Cardiac fibroblast (primary cell): ENCODE measurements at places on chromosomes 16 and 17.

- peak; percentile 61 for DNase-seq
Observed at GRCh38 chr17:44187131-44187899, 543 bp downstream of the TMUB2 start.

DNA sequence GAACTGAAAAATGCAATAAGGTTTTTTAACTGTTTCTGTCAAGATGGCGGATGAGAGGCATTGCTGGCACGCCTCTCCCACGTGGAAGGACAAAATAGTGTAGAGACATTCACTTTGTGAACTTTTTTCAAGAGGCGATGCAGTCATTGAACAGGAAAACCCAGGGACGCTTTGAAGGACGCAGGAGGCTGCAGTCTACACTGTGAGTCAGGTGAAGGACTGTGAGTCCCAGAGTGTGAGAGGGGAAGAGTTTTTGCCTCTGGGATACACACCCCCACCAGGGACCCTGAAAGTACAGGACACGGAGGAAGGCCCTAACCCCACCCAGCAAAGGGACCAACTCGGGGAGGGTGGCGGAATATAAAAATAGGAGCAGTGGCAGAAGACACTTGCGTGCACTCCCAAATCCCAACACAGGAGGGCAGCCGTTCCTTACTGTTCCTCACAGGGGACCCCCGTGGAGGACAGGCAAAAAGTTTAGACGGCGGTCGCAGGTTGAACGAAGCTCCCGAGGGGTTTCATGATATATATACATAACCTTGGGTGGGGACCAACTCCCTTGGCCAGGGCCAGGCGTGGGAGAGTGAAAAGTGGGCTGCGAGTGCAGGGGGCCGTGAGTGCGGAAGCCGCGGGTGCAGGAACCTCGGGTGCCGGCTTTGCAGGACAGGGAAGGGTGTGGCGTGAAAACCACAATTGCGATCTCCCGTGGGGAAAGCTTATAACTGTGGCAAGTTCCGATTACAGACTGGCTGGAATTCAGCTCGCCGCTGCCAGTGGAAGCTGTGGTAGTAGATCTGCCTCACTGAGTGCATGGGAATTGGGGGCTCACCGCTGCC lies 82.0 kb upstream of the ALOX12 start:
- DNase-seq, result peak; percentile 72

DNA sequence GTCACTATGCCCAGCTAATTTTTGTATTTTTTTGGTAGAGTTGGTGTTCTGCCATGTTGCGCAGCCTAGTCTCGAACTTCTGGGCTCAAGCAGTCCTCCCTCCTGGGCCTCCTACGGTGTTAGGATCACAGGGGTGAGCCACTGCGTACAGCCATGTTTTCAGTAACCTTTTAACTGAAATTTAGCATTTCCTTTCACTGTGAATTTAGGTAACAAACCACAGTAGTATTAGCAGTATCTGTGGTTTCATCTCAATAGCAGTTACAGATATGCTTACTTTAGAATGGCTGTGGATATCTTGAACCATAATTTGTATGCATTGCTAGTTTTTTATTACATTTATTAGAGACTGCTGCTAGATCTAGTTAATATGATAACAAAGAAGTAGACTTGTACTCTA lies 4.3 kb upstream of the RANGRF start:
- no peak for DNase-seq

DNA sequence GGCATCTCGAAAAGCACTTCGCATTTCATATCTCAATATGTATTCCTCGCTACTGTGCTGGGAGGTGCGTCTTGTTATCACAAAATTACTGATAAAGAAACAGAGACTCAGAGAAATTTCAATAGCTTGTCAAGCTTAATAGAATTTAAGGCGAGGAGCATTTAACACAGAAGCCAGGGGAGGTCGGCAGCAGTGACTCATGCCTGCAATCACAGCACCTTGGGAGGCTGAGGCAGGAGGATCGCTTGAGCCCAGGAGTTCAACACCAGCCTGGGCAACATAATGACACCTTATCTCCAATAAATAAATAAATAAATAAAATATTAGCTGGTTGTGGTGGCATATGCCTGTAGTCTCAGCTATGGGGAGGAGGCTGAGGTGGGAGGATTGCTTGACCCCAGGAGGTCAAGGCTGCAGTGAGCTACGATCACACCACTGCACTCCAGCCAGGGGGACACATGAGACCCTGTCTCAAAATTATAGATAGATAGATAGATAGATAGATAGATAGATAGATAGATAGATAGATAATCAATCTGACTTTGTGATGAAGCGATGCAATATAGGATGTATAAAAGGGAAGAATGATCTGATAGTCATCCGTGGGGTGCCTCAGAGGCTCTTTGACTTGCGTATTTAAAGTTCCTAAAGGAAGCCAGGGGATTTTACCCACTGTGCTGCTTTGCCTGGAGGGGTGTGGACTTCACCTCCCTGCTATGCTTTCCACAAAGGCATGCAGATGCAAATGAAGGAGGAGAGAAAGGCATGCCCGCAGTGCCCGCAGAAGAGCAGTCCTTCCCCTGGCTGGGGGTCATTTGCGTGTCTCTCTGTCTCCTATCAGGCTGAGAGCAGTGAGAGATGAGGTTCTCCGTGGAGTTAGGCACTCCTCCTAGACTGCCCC lies 15.9 kb upstream of the USP10 start:
- no peak for DNase-seq

DNA sequence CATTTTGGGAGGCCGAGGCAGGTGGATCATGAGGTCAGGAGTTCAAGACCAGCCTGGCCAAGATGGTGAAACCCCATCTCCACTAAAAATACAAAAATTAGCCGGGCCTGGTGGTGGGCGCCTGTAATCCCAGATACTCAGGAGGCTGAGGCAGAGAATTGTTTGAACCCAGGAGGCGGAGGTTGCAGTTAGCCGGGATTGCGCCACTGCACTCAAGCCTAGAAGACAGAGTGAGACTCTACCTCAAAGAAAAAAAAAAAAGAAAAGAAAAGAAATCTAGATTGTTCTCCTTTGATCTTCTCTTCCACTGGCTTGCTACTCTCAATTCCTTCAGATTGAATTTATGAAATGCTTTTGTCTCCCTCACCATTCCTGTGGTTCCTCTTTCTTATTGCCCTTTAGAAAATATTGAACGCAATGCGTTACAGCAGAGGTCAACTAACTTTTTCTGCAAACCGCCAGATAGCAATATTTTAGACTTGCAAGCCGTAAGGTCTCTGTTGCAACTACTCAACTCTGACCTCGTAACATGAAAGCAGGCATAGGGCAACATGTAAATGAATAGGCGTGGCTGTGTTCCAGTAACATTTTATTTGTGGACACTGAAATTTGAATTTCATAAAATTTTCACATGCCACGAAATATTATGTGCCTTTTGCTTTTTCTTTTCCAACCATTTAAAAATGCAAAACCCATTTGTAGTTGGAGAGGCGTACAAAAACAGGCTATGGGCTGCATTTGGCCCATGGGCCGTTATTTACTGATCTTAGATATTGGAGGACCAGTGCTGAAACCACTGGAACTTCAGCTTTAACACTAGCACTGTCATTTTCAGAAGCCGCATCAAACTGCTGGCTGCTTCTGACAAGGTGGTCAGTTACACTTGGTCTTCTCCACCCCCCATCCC lies 24.8 kb downstream of the PITPNC1 start:
- no peak for DNase-seq

- DNase-seq, result no peak
Observed at GRCh38 chr17:63703556-63704258, 3.8 kb upstream of the LIMD2 start.

- no peak for DNase-seq
Observed at GRCh38 chr17:32266051-32266388, 388 bp downstream of the RHBDL3 start.

DNA sequence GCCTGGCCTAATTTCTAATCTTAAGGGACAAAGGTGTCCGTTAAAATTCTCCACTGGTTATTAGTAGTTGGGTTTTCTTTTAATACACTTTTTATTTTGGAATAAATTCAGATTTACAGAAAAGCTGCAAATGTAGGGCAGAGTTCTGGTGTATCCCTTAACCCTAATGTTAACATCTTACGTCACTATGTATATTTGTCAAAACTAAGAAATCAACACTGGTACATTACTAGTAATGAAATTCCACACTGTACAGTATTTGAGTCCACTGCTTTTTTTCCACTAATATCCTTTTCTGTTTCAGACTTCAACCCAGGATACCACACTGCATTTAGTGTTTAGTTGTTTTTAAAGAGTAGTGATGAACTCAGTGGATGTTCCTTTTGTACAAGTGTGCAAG lies 18.7 kb upstream of the KPNA2 start:
- DNase-seq, result no peak

DNA sequence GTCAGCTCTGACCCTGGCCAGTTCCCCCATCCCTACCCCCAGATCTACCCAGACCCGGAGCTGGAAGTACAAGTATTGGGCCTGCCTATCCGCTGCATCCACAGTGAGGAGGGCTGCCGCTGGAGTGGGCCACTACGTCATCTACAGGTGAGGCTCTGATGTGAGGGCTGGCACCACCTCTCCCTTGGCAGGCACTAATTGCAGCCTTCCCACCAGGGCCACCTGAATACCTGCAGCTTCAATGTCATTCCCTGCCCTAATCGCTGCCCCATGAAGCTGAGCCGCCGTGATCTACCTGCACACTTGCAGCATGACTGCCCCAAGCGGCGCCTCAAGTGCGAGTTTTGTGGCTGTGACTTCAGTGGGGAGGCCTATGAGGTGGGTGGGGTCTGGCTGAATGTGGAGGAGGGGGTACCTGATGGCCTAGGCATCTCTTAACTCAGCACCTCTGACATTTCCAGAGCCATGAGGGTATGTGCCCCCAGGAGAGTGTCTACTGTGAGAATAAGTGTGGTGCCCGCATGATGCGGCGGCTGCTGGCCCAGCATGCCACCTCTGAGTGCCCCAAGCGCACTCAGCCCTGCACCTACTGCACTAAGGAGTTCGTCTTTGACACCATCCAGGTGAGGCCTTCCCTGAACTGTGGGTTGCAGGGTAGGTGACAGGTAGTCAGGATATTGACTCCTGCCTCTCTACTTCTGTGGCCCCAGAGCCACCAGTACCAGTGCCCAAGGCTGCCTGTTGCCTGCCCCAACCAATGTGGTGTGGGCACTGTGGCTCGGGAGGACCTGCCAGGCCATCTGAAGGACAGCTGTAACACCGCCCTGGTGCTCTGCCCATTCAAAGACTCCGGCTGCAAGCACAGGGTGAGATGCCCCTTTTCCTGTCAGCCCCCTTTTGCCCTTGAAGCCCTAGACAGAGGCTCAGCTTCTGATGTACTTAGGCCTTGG lies 4.3 kb downstream of the TRAF4 start:
- no peak for DNase-seq

DNA sequence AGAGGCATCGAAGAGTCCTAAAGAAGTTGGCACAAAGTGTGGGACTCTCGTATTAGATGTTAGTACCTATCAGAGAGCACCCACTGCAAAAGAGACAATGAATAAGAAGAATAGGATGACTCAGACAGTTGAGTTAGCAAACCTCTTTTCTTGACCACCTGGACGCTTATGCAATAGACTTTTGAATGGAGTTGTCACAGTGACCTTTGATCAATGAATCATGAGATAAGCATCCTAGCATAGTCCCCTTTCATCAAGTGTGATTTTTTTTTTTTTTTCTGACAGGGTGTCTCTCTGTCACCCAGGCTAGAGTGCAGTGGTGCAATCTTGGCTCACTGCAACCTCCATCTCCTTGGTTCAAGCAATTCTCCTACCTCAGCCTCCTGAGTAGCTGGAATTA lies 1417.9 kb upstream of the GOT2 start:
- DNase-seq, result no peak

GRCh38 chr16:29814592-29814991 lies 1.4 kb upstream of the PAGR1 start:
- DNase-seq, result no peak

GRCh38 chr17:77721846-77722160 lies 236.7 kb upstream of the TNRC6C start:
- DNase-seq, result no peak

GRCh38 chr17:70254735-70255460 lies 85.6 kb downstream of the KCNJ2 start:
- no peak for DNase-seq

DNA sequence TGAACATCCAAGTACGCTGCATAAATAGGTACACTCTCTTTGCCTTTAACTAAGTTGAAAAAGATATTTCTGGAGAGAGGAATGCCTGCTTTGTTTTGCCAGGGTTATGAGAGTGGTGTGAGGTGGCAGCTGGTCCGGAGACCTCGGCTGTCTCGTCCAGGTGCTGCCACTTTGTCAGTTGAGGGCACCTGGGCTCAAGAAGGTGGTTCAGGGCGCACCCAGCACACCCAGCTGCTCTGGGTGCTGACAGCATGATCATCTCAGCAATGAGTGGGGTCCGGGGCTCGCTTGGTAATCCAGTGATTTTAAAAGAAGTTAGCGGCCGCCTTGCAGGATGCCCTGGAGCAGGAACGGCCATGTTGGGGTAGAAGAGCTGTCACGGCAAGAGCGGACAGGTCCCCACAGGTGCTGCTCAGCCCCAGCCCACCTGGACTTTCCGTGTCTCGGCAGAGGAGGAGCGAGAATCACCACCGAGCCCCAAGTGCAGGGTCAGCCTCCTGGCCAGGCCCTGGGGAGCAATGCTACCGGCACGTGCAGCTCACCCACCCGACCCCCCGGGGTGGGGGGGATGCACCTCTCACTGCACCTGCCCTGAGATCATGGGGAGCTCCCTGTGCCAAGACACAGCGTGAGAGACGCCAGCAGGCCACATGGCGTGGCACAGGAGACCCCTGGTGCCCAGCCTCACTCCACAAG lies 67.4 kb upstream of the CHMP6 start:
- no peak for DNase-seq

GRCh38 chr16:81311762-81312161 lies 3.0 kb upstream of the GAN start:
- DNase-seq, result no peak

- peak; percentile 14 for DNase-seq
Observed at GRCh38 chr17:56653877-56654276, 60.4 kb downstream of the NOG start.

DNA sequence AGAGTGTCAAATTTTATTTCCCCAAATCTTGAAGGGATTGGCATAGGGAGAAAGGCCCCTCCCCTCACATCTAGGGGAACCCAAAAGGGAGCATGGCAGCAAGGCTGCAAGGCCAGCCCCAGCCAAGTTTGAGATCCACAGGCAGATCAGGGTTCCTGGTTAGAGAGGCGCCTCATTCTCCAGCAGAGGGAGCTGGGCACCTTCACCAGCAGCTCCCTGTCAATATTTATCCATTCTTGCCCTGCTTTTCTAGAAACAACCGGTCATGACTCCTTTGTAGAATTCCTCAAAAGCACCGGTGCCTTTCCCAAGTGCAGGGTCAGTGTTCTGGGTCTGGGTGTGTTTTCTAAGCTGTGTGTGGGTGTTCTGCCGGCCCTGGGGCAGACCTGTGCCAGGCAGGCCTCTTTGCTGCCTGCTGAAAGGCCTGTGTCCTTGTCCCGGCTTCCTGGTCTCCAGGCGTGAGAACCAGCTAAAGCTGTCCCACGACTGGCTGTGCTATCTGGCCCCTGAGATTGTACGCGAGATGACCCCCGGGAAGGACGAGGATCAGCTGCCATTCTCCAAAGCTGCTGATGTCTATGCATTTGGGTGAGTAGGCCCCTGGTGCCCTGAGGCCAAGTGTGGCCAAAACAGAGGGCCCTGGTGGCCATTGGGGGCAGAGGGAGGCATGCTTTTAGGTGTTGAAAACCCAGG lies 21.2 kb upstream of the LGALS9 start:
- DNase-seq, result peak; percentile 32
